Fibroblast of the conjunctiva (primary cell): ENCODE measurements at places on chromosomes 11 and 22.

DNA sequence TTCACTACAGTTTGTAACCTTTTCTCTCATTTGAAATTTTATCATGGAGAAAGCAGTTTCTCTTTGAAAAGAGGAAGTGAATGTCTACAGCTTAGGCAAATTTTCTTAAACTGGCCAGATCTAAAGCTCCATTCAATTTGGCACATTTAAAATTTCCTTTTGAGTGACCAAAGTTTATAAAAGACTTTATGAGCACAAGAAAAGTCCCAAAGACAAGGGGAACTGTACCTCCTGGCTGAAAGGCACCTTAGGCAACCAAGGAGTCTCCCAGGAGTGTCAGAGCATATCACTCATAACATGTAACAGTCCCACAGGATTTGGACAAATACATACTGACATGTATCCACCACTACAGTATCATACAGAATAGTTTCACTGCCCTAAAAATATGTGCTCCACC is 41.3 kb downstream of the NARS2 start:
- no peak for DNase-seq

GRCh38 chr22:32211011-32211410 is 6.1 kb upstream of the RFPL2 start:
- DNase-seq: no peak

DNA sequence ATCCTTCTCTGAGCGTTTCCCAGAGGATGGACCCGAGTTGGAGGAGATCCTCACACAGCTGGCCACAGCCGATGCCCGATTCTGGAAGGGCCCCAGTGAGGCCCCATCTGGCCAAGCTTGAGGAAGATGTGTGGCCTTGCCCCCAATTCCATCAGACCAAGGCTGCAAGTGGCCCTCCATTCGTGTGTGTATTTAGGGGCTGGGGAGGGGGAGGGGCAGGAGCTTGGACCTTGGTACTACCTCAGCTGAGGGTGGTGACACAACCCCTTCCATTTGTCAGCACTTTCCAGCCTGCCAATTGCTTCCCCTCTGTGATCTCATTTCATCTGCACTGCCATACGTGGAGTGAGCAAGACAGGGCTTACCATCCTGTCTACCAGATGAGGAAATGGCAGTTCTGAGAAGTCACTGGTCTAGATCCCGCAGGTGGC is 1.3 kb upstream of the BBS1 start:
- no peak for DNase-seq

GRCh38 chr11:103994094-103994493 is 42.3 kb upstream of the DDI1 start:
- DNase-seq: no peak

DNA sequence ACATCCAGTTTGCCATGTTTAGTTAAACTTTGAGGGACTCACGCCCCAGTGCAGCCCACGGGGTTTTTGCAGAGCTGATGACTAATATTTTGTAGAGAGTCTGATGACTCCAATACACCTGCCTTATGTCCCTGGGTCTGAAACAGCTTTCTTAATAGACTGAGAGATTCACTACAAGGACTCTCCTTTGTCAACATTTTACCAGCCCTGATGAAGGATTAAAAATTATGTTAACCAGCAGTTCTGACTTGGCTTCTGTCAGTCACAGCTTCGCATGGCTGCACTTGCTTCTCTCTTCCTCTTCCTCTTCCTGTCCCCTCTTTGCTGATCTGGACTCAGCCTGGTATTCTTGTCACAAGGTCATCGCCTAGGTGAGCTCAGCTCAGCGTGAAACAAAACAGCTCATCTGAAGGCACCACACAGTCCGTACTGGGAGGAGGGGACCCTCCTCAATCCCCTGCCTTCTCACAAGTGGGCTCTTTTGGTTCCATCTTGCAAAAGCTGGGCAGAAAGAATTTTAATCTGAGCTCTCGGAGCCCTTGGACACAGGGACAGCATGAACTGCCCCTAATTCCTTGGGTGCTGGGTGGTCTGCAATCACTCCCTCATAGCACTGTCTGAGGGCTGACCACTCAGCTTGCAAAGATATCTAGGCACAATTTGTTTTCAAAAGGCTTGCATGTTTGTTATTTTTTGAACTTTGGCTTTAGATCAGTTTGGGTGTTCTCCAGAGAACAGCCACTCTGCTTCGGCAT is 38.1 kb upstream of the POU2AF1 start:
- no peak for DNase-seq

GRCh38 chr11:2139123-2139521 is at the start of gene IGF2:
Gene IGF2 (minus strand): TSS chr11:2139389. CDS start chr11:2135523, 3,866 bp downstream.
- no peak for DNase-seq

GRCh38 chr22:25839755-25840154 is 97.8 kb downstream of the MYO18B start:
- DNase-seq: no peak

DNA sequence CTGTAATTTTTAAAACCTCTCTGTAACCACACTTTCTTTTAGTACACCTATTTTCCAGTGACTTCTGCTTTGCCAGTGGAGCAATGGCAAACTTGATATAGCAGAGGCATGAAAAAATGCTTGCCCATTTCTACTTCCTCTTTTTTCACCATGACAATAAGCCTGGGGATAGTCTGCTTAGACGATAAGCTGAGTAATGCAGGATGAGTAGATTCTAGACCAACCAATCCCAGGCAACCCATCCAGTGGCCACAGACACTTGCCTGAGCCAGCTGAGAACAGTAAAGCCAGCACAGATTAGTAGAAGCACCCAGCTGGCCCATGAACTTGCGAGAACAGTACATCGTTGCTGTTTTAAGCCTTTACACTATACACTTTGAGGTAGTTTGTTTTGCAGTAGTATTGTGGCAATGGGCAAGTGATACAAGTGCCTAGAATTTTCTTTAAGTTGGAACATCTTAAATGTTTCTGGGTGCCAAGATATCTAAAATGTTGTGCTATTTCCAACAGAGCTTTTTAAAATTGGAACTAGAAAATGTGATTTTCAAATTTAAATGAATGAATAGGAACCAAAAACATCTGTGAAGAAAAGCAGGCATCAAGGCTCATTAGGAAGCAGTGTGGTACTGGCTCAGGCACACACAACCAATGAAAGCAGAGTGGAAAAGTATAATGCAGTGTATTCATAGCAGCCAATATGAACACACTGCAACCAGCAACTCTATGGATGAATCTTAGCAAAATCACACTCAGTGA is 37.7 kb downstream of the DDI1 start:
- no peak for DNase-seq

DNA sequence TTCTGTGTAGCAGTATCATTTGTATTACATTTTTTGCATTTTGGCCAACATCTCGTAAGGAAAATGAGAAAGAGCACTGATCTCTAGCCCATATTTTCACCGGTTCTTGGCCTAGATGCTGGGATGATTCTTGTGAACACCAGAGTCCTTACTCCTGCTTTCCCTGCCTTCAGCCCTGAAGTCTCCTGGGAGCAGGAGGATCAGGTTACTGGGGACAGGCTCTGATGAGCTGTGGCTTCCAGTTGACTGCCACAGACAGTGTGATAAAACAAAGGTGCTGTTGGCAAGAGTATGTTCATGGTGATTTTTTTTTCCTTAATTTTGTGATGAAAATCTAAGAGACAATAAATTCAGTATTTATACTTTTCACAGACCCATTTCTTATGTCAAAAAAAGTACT is 34.2 kb upstream of the ADSL start:
- no peak for DNase-seq

DNA sequence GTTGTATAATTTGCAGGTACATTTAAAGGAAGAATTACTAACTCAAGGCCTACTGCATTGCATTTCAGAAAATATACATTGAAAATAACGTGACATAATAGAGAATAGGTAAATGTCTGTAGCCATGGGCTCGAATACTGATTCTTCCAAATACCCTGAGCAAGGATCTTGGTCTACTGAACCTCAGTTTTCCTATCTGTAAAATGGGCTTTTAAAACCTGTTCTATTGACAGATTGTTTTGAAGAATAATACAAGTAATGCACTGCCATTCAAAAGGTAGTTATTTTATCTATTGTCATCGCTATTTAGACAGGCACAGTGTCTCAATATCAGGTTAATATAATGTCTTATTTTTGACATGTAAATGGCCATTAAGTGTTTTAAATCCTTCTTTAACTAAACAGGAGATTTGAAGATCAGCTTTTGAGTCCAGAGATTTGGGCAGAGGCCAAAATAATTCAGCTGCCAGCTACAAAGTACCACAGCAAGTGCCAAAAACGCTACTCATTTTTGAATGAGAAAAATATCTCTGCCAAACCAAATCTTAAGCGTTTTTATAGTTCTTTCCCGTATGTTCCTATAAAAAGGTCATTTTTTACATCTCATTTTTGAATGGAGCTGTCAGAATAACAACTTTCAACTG is 56.7 kb downstream of the CTSC start:
- no peak for DNase-seq

DNA sequence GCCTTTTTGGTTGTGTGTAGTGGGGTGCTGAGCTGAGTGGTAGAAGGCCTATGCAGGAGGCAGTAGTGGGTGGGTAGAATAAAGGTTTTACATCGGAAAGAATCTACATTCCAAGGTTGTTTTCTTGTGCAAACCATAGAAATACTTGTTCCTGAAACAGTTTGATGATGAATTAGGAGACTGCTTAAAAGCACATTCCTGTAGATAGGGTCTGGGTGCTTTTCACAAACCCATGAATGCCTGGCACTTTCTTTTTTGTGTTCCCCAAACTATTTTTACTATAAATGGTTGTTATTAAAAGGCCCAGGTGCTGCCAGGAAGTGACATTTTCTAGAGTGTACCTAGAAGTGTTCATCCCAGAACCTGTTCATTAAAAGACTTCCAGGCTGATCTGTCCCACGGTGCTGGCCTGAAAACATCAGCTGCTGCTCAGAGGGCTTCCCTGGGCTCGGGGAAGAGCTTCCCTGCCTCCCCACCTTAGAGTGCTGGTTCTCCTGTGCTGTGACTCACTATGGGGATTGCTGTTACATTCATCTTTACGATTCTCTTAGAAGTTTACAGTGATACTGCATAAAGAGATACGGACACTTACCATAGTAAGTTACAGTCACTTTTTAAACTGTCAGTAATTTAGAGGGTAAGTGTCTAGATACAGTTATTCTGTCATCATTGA is 27.9 kb downstream of the PPFIA1 start:
- no peak for DNase-seq

DNA sequence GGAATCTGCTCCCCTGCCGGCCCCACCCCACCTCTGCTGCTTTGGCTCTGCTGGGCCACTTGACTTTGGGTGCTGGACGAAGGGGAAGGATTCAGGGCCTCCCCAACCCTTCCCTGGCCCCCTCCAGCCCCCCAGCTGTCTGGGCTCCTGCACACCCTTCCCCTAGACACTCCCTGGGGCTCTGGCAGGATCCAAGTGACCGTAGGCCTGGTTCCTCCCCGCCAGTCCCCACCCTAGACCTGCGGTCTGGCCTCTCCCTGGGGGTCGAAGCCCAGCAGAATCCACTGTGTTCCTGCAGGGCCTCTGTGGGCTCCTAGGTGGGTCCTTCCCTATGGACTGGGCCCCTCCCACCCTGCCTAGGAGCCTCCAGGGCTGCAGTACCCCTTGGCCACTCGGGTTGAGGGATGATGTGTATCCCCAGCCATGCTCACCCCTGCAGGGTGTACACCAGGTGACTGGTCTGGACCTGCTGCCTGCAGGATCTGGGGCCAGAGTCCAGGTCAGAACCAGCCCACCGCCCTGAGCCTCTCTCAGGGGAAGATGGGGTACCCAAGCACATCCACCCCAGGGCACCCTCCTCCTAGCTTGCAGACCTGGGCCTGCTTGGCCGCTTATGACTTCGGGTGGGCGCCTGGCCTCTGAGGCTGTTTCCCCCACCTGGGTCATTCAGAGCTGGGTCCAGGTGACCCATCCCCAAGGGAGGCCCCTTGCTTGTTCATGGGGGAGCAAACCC is 5.6 kb downstream of the PIM3 start:
- DNase-seq: no peak

- DNase-seq: peak; percentile 18
Measured at GRCh38 chr22:40107851-40108378, 69.8 kb upstream of the TNRC6B start.

DNA sequence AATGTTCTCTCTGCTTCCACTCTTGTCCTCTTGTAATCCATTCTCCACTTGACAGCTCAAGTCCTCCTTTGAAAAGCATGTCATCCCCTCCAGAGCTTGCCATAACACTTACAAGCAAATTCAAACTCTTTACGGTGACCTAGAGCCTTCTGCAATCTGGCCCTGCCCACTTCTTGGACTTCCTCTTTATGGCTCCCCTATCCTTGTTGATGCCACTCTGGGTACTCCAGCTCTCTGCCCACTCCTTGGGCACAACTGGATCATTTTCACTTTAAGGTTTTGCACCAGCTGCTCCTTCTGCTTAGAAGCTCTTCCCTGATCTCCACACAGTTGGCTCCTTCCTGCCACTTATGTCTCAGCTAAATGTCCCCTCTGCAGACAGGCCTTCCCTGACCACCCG is 217.9 kb downstream of the DSCAML1 start:
- DNase-seq: no peak

DNA sequence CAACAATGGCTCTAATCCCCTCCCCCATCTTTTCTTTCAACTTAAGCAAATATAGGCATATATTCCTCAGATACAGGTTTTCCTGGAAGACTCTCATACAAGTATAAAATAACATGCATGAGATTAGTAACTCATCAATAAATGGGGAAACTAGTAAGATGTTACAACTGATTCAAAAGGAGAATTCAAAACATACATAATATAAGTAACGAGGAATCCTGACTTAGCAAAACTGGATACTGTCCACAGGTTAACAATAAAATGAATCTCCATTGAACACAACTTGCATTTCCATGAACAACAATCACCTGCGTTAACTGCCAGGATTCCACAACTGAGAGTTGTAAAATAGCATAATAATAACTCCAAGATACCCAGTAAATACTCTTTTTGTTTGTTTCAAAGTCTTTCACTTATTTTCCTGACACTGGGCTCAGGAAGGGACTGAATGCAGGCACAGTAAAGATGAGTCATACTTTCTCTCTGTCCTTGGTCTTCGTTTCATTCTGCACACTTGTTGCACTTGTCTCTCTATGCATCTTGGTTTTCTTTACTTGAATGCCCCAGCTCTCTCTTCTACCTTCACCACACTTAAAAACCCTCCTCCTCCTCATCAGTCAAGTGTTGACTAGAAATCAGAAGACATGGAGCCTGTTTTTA is 8.1 kb downstream of the APIP start:
- DNase-seq: no peak

GRCh38 chr11:118895093-118896039 is 11.7 kb downstream of the CXCR5 start:
- no peak for DNase-seq
